NCI-H1105 treated with DMSO at 0.1 percent for 48 hours (cell line): ENCODE measurements at places on chromosomes 3 and 15.
A peak's percentile ranks its signal among the peaks of the same experiment; 100 is the strongest.

- no peak for DNase-seq
Observed at GRCh38 chr3:11610044-11610671, 33.6 kb downstream of the VGLL4 start.

- DNase-seq, result no peak
Observed at GRCh38 chr3:133505813-133506212, 67.7 kb upstream of the CDV3 start.

- DNase-seq, result peak; percentile 80
Observed at GRCh38 chr3:77693147-77693546, 653.2 kb downstream of the ROBO2 start.

- no peak for DNase-seq
Observed at GRCh38 chr3:138856799-138857198, 22.1 kb upstream of the PIK3CB start.

DNA sequence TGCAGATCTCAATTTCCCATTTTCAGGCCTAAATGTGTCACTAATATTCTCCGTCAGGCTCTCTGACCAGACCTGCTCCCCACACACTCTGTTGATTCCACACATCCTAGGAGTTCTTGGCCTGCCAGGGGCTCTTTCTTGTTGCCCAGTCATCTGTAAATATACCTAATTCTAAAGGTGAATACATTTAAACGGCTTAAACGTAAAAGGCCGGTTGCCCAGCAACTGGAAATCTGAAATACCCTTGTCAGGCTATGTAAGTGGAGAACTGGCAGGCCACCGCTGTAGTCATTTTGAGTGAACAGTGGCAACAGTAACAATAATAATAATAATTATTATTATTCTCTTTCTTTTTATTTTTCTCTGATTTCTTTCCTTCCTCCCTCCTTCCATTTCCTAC lies 302.7 kb downstream of the AGBL1 start:
- DNase-seq, result no peak

DNA sequence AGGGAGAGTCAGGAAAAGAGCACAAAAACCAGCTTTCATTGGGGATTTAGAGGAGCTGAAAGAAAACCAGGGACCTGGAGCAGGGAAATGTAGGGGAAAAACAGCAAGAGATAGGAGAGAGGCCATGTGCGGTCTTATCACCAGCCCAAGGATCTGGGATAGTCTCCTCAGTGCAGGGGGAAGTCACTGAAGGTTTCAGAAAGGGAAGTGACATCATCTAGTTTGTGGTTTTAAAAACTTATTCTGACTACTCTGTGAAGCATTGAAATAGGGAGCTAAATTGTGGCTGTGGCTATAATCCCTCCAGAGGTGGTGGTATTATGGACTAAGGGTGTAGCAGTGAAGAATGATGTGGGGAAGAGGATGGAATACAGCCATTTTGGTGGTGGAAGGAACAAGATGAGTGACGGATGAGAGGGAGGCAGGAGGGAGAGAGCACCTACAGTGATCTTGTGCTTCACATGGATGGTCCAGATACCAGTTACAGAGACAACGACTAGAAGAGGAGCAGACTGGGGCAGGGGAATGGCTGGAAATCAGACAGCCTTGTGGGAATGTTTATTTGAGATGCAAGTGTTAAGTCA lies 72.7 kb downstream of the HMG20A start:
- no peak for DNase-seq

DNA sequence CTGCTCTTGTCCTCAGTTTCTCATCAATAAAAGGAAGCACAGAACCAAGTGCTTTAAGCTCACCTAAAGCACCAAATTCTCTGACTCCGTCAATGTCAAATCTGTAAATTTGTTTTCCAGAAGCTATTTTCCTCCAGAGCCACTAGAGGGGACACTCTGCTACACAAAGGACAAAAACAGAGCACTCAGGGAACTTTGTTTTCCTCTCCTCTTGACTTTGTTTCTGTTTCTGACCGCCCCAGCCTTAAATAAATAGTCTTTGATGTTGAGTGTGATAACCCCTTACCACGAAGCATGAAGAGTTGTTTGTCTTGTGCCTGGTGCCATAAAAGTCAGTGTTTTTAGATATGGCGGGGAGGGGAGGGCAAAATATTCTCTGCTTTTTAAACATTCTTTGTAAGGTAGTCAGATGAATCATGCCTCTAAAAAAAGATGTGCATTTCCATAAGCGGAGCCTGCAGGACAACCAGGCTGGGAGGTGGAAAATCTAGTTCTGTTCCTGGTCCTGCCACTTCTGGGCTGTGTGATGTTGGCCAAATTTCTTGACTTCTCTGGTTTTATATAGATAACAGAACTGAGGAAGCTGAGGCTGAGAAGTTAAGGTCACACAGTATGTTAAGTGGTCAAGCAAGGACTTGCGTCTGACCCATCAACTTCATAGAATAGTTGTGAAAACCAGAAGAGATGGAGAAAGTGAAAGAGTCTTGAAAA lies 7.3 kb upstream of the ZBTB38 start:
- DNase-seq, result no peak

- DNase-seq, result no peak
Observed at GRCh38 chr3:168714609-168715240, 619.0 kb upstream of the GOLIM4 start.

DNA sequence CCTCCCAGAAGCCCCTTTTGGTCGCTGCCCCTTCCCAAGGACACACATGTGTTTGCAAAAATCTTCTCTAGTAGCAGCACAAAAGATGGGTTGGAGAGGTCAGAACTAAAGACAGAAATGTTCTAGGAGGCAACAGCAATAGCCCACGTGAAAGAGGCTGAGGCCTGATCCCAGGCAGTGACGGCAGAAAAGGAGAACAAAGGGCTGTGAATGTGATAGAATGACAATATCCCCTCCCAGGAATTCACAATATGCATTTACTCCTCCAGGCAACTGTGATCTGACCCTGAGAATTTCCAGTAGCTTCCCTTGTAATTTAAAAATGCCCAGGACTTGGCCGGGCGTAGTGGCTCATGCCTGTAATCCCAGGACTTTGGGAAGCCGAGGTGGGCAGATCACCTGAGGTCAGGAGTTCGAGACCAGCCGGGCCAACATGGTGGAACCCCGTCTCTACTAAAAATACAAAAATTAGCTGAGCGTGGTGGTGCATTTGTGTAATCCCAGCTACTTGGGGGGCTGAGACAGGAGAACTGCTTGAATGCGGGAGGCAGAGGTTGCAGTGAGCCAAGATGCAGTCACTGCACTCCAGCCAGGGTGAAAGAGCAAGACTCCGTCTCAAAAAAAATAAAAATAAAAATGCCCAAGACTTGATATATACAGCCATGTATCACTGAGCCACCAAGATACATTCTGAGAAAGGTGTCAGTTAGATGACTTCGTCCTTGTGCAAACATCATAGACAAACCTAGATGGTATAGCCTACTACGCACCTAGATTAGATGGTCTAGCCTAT lies 43.6 kb upstream of the PIAS1 start:
- no peak for DNase-seq

DNA sequence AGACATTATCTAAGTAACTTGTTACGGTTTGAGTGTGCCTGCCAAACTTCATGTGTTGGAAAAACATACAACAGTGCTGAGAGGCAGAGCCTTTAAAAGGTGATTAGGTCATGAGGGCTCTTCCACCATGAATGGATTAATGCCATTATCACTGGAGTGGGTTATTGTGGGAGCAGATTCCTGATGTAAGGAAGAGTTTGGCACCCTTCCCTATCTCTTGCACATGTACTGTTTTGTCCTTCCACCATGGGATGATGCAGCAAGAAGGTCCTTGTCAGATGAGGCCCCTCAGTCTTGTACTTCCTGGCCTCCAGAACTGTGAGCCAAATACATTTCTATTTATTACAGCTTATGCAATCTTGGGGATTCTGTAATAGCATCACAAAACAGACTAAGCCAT lies 413.9 kb downstream of the EPHA3 start:
- DNase-seq, result peak; percentile 12

GRCh38 chr15:65076486-65077290 lies at the start of gene KBTBD13:
Gene KBTBD13 (plus strand): TSS chr15:65076746. CDS start chr15:65076816, 70 bp downstream.
- no peak for DNase-seq

DNA sequence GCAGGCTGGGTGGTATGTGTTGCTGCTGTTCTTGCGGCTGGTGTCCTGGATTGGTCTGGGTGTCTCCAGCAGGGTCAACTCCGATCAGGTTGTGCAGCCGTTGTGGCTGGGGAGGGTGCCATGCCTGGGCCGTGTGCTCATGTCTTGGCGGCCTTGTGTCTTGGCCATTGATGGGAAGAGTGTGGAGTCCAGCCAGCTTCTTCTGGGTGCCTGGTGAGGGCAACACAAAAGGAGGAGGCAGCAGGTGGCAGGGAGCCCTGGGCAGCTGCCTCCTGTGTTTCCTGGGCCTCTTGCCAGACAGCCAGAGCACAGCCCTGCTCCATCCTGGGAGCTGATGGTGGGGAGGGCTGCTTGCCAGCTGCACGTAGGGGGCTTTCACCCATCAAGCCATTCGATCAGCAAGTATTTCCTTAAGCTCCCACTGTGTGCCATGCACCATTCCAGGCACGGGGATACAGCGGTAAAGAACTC lies 4.3 kb downstream of the CHAC1 start:
- DNase-seq, result peak; percentile 69

- DNase-seq, result no peak
Observed at GRCh38 chr3:47057212-47057671, 77.8 kb downstream of the NBEAL2 start.

DNA sequence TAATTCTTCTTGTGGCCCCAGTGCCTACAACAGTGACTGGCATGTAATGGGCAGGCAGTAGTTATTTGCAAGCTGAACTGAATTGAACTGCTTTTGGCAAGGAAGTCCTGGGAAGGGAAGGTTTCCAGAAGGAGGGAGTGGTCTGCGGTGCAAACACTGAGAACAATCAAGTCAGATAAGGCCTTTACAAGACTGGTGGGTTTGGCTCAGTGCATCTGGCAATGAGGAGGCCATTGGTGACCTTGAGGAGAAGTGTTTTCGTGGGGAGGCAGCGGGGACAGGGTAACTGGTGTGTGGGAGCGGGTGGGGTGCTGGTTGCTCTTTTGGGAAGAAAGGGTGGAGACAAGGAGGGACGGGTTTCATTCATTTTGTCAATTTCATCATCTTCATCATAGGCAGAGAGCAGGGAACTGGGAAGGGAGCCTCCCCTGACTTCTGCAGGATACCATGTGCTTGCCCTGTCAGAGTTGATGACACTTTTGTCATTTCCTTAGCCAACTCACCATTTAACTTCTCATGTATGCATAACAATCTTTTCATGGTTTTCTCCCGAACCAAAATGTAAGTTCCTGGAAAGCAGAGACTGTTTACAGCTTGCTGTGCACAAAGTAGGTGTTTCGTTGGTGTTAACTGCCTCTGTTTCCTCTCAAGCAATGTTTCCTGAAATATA lies 8.4 kb upstream of the EHD4 start:
- DNase-seq, result no peak

- DNase-seq, result no peak
Observed at GRCh38 chr15:59074607-59075006, 30.3 kb upstream of the CCNB2 start.

GRCh38 chr3:98885851-98886250 lies 15.6 kb downstream of the DCBLD2 start:
- DNase-seq, result no peak

GRCh38 chr3:160999274-160999673 lies 105.9 kb downstream of the B3GALNT1 start:
- DNase-seq, result no peak

DNA sequence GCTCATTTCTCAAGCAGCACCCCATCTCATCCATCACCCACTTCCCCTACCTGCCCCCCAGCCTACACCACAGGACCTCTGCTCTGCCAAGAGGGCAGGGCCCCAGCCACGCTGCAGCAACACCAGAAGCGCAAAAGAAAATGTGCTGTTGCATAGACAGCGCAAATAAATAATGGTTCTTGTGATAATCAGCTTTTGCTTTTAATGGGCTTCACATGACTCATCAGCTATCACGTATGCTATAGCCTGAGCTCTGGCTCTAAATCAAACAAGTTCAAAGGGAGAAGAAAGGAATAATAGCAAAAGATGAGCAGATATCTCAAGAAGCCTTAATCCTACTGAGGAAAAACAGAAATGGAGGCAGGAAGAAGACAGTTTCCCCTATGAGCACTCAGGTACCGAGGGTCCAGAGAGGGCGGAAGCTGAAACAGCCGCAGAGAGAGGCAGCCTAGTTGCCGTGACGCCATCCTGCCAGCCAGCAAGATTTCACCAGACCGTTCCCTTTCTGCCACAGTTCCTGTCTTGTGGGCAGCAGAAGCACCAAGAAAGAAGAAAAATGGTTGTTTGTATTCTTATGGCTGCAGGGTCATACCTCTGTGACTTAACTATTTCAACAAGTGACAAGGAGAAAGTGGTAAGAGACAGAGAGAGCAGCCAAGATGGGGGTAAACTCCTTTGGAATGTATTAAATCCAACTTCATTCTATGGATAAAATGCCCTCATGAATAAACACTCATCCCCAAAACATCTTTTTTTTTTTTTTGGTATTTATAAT lies 22.0 kb downstream of the RAB27A start:
- no peak for DNase-seq

GRCh38 chr3:194051366-194052149 lies 84.4 kb upstream of the HES1 start:
- peak; percentile 99 for DNase-seq

- no peak for DNase-seq
Observed at GRCh38 chr3:71991046-71991445, 206.1 kb upstream of the PROK2 start.
